ENCODE measurements at places on chromosomes 6 and 20.
A peak's percentile ranks its signal among the peaks of the same experiment; 100 is the strongest.

DNA sequence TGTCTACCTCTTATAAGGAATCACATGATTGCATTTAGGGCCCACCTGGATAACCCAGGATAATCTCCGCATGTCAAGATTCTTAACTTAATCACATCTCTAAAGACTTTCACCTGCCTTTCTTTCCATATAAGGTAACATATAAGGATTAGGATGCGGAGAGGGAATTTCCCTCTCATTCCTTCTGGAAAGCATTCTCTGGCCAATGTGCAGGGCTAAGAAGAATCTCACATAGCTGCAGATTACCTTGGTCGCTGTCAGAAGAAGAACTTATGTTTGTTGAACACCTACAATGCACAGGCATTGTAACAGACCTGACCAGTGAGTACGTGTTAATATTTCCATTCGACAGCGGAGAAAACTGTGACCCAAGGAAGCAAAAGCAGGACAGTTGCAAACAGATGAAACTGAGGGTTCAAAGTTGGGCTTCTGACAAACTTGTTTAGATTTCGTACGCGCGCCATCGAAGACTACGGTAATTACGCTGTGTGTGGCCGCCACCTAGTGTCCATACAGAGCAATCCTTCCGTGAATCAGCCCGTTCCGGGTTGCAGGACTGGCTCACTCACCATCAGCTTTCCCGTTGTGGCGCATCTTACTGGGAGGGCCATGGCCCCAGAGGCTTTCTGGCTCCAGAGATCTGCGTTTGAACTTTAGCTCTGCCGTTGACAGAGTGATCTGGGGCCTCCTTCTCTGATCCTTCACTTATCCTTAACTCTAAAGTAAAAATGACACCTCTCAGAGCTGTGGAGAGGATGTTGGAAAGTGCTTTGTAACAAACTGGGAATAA lies 9.5 kb downstream of the C20orf202 start:
- peaks cover 67% of the 10 kb centered on the region for H3K27me3 ChIP-seq
- H3K4me3 ChIP-seq = no peak overlapping the region
- peak; percentile 78 for ATAC-seq
- H3K36me3 ChIP-seq = no peaks in the 10 kb centered on the region

DNA sequence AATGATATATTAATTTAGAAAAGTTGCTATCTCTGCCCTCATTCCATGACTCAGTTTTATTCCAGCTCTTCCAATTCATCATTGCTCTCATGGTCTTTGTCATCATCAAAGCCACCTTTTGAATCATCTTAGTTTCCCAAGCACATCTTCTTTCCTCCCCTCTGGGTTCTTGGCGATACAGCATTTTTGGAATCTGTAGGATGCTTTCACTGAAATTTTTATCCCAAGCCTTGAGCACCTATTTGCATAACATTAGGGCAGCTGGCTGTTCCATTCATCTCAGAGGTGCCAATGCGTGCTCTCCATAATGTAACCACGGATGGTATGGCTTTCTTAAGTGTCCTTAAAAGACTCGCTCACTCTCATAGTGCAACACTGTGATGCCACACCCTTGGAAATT lies 100.4 kb downstream of the SNX5 start:
- ATAC-seq = no peak
- no peaks in the 10 kb centered on the region for H3K36me3 ChIP-seq
- no peak overlapping the region for H3K27ac ChIP-seq
- peaks cover 13% of the 10 kb centered on the region for H3K4me1 ChIP-seq
- H3K27me3 ChIP-seq = peaks cover 34% of the 10 kb centered on the region

DNA sequence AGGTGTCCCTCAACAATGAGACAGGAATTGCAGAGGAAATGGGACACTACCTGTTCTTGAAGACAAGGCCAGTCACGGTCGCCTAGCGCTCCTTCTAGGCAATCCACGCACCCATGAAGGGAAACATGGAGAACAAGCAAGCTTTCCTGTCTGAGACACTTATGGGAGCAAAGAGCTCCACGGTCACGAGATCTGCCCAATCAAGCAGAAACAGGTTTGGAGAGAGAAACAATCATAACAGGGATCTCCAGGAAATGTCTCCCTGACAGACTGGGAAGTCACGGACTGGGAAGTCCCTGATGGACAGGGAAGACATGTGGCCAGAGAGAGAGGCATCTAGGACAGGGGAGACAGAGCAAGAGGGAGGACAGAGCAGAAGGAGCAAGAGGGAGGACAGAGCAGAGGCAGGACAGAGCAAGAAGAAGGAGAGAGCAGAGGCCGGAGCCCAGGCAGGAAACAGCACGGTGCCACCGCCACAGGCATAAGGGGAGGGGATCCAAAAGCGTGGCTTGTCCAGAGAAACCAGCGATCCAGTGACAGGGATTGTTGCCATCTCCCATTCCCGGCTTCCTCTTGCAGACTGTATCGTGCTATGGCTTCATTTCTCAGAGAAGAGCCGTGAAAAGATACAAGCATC lies 167.8 kb upstream of the ZNF337 start:
- no peak for ATAC-seq
- peaks cover 70% of the 10 kb centered on the region for H3K4me1 ChIP-seq
- no peak overlapping the region for H3K4me3 ChIP-seq

GRCh38 chr6:160238278-160238711 lies 20.3 kb downstream of the SLC22A2 start:
- no peaks in the 10 kb centered on the region for H3K36me3 ChIP-seq
- H3K27ac ChIP-seq = no peak overlapping the region
- H3K27me3 ChIP-seq = no peaks in the 10 kb centered on the region

GRCh38 chr20:5393218-5393870 lies 76.6 kb upstream of the PROKR2 start:
- peaks cover 27% of the 10 kb centered on the region for H3K27me3 ChIP-seq
- H3K4me1 ChIP-seq = no peaks in the 10 kb centered on the region
- H3K36me3 ChIP-seq = no peaks in the 10 kb centered on the region
- no peak overlapping the region for H3K4me3 ChIP-seq
- no peak for ATAC-seq

DNA sequence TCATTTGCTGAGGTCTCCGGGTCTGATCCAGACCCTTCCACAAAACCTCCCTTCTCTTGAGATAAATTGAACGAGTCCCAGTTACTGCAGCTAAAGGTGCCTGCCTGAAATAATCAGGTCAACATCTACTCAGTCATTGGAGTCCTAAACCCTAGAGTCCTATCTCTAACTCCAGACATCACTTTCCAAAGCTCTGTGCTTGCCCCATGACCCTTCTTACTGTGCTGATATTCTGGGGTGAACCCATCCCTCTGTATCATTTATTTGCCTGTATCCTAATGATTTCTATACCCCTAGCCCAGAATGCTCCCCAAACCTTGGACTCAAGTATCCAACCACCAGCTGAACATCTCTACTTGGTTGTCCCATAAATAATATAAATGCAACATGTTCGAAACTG lies 35.7 kb downstream of the CD83 start:
- H3K27me3 ChIP-seq = no peaks in the 10 kb centered on the region
- ATAC-seq = no peak
- H3K4me3 ChIP-seq = no peak overlapping the region
- peaks cover 44% of the 10 kb centered on the region for H3K4me1 ChIP-seq
- peaks cover 63% of the 10 kb centered on the region for H3K36me3 ChIP-seq

DNA sequence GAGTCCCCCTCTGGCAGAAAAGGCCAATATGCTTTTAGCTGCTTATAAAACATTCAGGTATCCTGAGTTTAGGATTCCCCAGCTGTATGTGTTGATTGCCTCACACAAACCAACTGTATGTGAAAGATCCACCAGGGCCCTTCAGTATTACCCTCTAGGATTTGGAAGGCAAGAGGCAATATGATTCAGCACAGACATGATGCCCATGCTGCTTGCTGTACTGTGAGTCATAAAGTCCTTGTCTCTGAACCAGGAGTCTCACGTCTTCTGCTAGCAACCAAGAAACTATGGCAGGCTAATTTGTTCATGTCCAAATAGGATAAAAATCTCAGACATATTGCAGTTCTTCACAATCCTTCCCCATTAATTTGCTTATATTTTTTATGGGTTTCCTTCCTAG lies 789.2 kb upstream of the SLC35B3 start:
- H3K36me3 ChIP-seq = no peaks in the 10 kb centered on the region
- H3K4me1 ChIP-seq = no peaks in the 10 kb centered on the region
- no peak overlapping the region for H3K27ac ChIP-seq
- H3K27me3 ChIP-seq = no peaks in the 10 kb centered on the region

GRCh38 chr6:14278006-14278405 lies 160.4 kb downstream of the CD83 start:
- peak overlapping the region; percentile 47 for H3K4me3 ChIP-seq
- ATAC-seq = no peak
- H3K27me3 ChIP-seq = no peaks in the 10 kb centered on the region
- H3K36me3 ChIP-seq = peaks cover 24% of the 10 kb centered on the region
- peaks cover 47% of the 10 kb centered on the region for H3K4me1 ChIP-seq
- peak overlapping the region; percentile 95 for H3K27ac ChIP-seq

- H3K27me3 ChIP-seq = peaks cover 35% of the 10 kb centered on the region
- no peak overlapping the region for H3K27ac ChIP-seq
- no peaks in the 10 kb centered on the region for H3K36me3 ChIP-seq
These were observed 10.6 kb downstream of the RAET1E start for GRCh38 chr6:149887343-149887742.

GRCh38 chr6:133377219-133377618 lies 136.1 kb downstream of the EYA4 start:
- no peaks in the 10 kb centered on the region for H3K4me1 ChIP-seq
- no peak for ATAC-seq
- peaks cover 26% of the 10 kb centered on the region for H3K27me3 ChIP-seq
- H3K27ac ChIP-seq = no peak overlapping the region

GRCh38 chr6:128290221-128290620 lies 230.2 kb downstream of the PTPRK start:
- no peaks in the 10 kb centered on the region for H3K36me3 ChIP-seq
- no peaks in the 10 kb centered on the region for H3K27me3 ChIP-seq
- H3K4me3 ChIP-seq = no peak overlapping the region
- ATAC-seq = no peak

- H3K36me3 ChIP-seq = peaks cover 29% of the 10 kb centered on the region
- no peak overlapping the region for H3K27ac ChIP-seq
- no peak for ATAC-seq
- peaks cover 4% of the 10 kb centered on the region for H3K4me1 ChIP-seq
- no peak overlapping the region for H3K4me3 ChIP-seq
These were observed 83.0 kb downstream of the SCAND1 start for GRCh38 chr20:35871259-35871771.

DNA sequence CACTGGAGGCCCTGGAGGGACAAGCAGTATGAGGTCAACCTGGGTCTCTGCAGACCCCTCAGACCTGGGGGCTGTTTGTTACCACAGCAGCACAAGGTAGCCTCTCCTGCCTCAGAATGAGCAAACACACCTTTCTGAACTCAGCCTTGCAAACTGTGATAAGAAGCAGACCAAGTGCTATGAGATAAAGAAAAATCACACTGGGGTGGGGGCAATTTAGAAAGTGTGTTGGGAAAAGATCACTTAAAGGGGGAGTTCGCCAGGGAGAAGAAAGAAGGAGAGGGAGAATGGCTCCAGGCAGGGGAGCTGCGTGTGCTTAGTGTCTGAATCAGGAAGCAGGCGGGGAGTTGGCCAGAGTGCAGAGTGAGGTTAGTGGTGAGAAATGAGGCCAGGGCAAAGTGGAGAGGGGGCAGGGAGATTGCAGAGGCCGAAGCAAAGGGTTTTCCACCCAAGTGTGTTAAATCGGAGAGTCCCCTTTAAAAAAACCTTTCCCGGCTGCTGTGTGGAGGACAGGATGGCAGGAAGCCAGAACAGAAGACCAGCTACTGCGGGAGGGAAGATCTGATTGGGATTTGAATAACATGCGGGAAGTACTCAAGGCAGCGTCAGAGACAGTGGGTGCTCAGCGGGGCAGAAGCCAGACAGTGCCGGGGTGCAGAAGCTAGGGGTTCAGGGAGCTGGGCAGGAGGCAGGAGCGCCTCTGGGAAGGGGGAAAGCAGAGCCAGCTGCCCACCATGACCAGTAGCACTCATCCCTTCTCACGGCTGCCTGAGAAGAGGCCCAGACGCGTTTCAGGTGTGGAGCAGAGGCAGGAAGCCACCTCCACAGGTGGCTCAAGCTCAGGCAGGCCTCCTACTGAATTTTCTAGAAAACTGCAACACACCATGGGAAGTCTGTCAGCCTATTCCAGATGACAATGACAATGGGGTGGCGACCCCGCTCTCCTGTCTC lies 9.0 kb downstream of the ADA start:
- H3K27me3 ChIP-seq = no peaks in the 10 kb centered on the region
- H3K4me3 ChIP-seq = peak overlapping the region; percentile 29
- peak overlapping the region; percentile 83 for H3K27ac ChIP-seq
- ATAC-seq = peak; percentile 51

- peaks cover 52% of the 10 kb centered on the region for H3K36me3 ChIP-seq
- no peak for ATAC-seq
- H3K27ac ChIP-seq = no peak overlapping the region
- H3K27me3 ChIP-seq = no peaks in the 10 kb centered on the region
These were observed 28.8 kb downstream of the RIOK1 start for GRCh38 chr6:7418238-7418905.

DNA sequence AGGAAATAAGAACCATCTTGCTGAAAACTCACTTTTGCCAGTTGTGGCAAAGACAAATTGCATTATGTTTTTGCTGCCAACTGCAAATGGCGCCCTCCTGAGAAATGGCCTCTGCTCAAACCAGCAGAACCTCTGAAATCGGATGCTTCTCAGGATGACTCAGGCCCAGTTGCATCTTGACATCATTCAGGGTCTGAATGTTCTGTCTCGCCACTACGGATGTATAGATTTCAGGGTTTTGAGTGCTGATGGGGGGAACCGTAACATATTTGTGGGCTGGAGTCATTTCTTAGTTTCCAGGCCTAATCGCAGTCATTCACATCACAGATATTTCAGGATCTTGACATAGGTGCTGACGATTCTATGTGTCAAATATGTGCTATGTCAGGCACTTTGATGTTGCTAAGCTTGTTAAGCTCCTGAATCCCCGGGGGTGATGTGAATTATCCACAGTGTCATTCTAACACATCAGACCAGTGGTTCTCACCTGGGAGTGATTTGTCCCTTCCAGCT lies 207.1 kb downstream of the NFATC2 start:
- H3K27me3 ChIP-seq = peaks cover 10% of the 10 kb centered on the region
- peak; percentile 64 for ATAC-seq
- H3K27ac ChIP-seq = no peak overlapping the region
- no peak overlapping the region for H3K4me3 ChIP-seq
- peaks cover 10% of the 10 kb centered on the region for H3K4me1 ChIP-seq
- no peaks in the 10 kb centered on the region for H3K36me3 ChIP-seq

DNA sequence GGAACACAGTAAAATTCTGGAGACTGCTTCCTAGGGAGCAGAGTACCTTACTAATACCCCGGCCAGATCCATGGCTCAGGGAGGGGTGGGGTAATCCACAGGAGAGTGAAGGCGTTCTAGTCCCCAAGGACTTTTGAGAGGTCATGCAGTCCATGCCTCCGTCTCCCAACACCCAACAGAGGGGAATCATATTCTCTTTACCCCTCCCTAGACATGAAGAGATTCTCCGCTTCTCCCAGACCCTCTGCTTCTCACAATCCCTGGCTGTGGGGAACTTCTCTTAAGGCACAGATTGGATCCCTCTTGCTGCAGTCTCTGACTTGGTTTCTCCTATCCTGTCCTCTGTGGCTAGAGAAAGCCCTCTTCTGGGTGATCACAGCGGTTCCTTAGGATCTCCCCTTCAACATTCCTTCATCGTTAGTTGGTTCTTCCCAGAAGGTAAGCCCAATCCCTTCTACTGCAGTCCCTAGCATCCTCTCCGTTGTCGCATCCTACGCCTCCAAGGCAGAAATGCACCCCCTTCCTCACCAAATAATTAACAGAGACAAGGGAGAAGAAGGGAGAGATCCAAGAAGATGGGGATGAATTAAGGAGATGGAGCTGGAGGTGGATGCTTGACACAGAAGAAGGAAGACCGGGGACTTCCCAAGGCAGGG lies 562 bp downstream of the GGT7 start:
- peak overlapping the region; percentile 78 for H3K4me3 ChIP-seq
- peaks cover 5% of the 10 kb centered on the region for H3K36me3 ChIP-seq
- no peaks in the 10 kb centered on the region for H3K27me3 ChIP-seq
- no peak for ATAC-seq

Measured in stimulated activated memory B cell treated with anti-CD40 and anti-IgM and Interleukin-4, amounts not matched to agents 10 μg/mL and 1 μg/mL and 100 μg/mL, for 72 hours (primary cell).